Activated T-cell treated with anti-CD3 and anti-CD28 coated beads, Interleukin-2, amount 50 U/mL, for 4 hours (primary cell): ENCODE measurements at places on chromosomes 11 and 22. TPM values are rescaled to one million over a fixed set of nuclear protein-coding genes. Genes with fewer than 3 reads are reported as not detected.

DNA sequence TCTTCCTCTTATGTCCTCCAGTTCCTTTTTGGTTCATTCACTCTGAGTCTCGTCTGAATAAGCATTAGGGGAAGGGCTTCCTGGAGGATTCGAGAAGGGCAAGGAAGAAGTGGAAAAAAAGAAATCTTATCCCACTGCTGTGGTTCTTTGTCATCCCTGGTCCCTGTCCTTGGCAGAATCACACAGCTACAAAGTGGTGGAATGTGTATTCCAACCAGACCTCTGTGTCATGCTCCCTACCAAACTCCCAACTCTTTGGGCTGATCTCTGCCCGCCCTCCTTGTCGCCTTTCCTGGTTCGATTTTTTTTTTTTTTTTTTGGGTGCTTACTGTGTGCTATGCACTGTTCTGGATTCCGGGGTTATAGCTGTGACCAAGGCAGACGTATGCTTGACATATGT, 61.0 kb downstream of the TEAD1 start:
- DNase-seq: no peak

DNA sequence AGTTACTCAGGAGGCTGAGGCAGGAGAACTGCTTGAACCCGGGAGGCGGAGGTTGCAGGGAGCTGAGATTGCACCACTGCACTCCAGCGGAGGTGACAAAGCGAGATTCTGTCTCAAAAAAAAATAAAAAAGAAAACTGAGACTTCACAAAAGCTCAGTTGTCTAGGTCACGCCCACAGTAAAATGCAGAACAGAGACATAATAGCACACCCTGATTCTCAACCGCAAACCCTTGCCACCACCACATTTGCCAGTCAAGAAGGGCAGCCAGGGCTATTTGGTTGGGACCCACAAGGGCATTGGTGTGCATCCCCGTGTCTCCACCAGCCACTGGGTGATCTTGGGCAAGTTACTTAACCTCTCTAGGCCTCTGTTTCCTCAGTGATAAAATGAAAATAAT, 25.4 kb downstream of the CREB3L1 start:
- DNase-seq: no peak

DNA sequence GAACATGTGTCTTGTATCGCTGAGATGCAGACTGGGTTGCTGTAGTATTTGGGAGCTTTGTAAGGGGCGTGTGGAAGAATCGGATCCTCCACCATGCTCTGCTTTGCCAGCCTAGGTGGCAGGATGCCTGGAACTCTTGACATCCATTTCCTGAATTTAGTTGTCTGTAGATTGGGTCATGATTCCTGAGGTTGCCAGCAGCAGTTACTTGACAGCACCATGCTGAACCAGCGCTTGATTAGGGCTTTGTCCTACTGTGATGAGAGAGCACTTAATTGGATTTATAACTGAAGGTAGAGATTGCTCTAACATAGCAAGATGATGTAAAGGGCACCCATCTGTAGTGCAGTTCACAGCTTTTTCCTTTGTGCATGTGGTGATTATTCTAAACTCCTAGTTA, 75.6 kb upstream of the HORMAD2 start:
- DNase-seq: no peak

DNA sequence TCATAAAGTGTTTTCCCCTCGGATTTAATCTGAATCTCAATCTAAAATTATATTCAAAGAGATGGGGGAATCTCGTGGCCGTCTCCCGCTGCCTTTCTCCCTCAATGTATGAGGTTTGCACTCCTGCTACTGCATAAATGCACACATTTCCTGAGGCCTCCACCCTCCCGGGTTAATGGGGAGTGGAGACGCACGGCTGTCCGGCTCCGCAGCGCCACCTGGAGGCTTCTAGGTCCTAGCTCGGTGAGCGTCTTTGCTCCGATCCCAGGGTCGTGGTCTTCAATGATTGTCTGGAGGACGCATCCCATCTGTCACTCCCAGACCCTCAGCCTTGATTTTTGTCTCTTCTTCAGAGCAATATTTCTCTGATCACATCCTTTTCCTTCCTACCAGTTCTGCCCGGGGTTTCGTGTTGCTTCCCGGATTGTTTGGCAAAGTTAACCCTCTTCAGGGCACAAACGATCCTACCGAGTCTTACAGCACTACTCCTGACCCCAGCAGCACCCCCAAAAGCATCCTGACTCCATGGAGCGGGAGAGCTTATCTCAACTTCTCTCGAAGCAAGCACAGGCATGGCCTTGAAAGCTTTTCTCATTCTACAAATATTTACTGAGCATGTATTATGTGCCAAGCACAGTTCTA, at the start of gene LMO1:
LMO1 (minus strand) TSS at position 110 of the 642 bp plus-strand sequence. CDS start 516 bp downstream, outside the sequence.
- DNase-seq: peak; percentile 62

GRCh38 chr22:38214302-38215056, 12.7 kb downstream of the MAFF start:
- DNase-seq: peak; percentile 68

DNA sequence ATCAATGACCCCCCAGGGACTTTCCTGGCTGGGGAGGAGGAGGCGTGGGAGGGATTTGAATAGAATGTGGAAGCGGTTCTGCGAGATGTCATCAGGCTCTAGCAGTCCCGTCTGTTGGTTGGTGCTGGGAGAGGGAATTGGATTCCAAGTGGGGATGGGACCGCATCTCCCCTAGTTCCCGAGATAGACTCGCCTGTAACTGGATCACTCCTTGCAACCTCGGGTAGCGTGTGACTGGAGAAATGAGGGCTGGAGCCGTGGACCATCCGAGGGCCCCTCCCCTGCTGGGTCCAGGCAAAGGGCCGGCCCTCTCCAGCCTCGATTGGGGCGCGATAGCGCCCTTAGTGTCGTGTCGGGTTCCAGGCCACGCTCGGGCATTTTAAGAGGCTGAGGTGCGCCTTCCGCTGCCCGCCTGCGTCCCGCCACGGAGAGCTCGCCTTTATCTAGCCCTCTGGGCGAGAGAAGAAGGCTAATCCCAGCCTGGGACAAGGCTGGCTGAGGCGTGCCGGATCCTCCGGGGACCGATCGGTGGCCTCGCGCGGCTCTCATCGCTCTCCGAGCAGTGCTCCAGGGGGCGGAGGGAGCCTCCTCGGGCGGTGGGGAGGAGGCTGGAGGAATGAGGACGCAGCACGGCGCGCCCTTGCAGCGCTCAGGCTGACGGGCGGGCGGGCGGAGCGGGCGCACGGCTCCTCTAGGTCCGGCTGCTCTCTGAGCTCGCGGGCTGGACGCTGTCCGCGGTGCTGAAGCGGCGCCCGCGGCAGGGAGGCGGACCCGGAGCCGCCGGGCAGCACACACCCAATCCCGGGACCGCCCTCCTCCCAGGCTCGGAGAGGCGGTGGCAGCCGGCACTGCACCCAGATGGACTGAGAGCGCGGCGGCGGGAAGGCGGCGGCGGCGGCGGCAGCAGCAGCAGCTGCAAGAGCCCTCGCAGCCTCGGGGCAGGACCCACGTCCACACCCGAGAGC, 107.8 kb downstream of the OSBP2 start:
- DNase-seq: peak; percentile 30

GRCh38 chr11:64510759-64511158, 80.3 kb upstream of the SLC22A12 start:
- DNase-seq: no peak

- DNase-seq: no peak
Observed at GRCh38 chr11:110966131-110966530, 253.9 kb upstream of the ARHGAP20 start.

- no peak for DNase-seq
Observed at GRCh38 chr11:92071660-92072059, 153.0 kb upstream of the FAT3 start.

DNA sequence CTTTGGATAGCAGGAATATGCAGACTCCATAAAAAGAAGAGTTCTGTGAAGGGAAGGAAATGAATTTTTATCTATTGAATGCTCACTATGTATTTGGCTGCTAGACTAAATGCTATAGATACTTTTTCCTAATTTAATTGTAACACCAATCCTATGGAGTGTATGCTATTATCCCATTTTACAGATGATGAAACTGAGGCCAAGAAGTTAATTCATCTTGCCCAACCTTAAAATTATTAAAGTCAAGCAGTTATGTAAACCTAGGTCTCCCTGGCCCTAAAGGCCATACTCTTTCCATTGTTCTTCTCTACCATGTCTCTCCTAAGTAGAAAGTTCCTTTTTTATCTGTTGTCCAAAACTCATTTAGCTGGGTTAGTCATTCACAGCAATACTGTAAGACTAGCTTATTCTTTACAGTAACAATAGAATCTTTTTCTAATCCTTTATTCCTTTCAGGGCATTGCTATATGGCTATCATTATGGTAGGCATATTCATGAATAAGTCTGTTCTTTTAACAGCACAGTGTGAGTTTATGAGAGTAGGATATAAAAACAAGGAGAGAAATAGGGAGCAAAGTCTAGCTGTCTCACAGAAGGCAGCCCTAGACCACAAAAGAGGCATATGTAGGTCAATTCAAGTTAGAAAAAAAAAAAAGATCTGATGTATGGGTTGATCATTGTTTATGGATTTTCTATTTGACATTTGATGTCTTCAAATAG, 50.5 kb downstream of the MAML2 start:
- DNase-seq: no peak

GRCh38 chr11:123905826-123906225, 3.9 kb downstream of the OR8D4 start:
- no peak for DNase-seq

DNA sequence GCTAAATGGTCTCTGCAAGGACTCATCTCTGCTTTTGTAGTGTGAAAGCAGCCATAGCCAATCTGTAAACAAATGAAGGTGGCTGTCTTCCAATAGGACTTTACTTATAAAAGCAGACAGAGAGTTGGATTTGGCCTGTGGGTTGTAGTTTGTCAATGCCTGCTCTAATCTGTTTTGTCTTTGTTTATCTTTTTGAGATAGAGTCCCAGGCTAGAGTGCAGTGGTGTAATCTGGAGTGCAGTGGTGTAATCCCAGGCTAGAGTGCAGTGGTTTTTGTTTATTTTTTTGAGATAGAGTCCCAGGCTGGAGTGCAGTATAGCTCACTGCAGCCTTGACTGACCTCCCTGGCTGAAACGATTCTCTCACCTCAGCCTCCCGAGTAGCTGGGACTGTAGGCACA, 8.6 kb downstream of the PPP6R3 start:
- no peak for DNase-seq

DNA sequence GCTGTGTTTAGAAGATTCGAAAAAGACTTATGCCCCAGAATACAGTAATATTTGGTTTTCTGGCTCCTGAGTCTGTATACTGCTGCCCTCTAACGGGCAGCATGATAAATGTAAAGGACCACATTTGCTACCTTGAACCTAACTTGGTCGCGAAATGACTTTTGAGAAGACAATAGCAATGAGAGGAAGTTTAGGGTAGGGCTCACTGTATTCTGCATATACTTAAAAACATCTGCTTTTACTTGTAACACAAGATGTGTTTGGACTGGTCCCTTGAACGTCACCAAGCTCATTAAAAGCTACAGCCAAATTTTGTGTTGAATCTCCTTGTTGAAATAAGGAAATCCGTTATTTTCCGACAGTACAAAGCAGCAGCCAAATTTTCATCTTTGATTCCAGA, 309.1 kb downstream of the SWAP70 start:
- no peak for DNase-seq

Gene TMPRSS13
- 0.38 TPM for total RNA-seq

Gene TRMT112
- total RNA-seq: 461 TPM

Gene NECTIN1
- 9.0 TPM for total RNA-seq

Gene MS4A15
- not detected for total RNA-seq

Gene TCN2
- total RNA-seq: 0.26 TPM
